ENCODE measurements at places on chromosomes 7 and 10.

DNA sequence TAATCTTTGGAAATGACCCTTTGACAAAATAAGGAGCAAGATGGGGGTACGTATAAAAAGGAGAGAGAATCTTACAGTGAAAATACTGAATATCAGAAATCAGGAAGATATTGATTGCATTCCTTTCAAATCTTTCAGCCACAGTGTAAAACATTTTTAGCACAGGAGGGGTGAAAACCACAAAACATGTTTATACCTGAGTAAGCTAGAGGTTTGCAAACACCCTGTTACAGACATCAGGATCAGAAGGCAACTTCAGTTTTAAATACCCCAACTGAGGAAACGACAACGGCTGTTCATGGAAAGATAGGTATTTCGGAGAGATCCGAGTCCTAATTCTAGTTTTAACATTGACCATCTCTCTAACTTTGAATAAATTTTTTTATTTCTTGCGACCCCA is 69.1 kb upstream of the ITGB1 start:
- no peak for DNase-seq

- DNase-seq, result peak; percentile 71
Observed at GRCh38 chr10:44978570-44979280, at the start of gene DEPP1. Gene DEPP1, minus strand, starts transcription at chr10:44978809. Its CDS starts 779 bp downstream, at chr10:44978030.

DNA sequence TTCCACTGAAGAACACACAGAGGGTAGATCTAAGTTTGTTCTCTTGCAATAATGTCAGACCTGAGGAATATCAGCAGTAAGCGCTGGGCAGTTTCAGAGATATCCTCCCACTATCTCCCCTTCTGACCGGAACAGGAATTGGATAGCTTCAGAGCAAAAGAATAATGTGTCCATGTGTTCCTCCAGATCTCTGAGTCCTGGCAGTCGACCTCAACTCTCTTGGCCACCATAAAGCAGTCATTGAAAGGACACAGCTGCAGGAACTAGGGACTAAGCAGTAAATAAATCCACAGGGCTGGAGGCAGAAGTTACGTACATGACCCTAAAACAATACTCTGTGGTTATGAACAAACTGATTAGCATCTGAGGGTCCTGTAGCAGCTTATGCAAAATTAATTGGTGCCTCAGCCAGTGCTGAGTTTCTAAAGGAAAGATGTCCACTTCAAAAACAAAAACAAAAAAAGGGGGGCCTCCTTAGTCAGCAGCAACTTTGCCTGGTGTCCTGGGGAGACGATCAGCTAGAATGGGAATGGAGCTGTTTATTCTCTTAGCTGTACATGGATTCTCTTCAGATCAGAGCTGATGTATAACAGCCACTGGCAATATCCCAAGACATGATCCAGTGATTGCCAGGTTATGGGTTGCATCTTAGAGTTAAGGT is 6.4 kb upstream of the PRTFDC1 start:
- no peak for DNase-seq

DNA sequence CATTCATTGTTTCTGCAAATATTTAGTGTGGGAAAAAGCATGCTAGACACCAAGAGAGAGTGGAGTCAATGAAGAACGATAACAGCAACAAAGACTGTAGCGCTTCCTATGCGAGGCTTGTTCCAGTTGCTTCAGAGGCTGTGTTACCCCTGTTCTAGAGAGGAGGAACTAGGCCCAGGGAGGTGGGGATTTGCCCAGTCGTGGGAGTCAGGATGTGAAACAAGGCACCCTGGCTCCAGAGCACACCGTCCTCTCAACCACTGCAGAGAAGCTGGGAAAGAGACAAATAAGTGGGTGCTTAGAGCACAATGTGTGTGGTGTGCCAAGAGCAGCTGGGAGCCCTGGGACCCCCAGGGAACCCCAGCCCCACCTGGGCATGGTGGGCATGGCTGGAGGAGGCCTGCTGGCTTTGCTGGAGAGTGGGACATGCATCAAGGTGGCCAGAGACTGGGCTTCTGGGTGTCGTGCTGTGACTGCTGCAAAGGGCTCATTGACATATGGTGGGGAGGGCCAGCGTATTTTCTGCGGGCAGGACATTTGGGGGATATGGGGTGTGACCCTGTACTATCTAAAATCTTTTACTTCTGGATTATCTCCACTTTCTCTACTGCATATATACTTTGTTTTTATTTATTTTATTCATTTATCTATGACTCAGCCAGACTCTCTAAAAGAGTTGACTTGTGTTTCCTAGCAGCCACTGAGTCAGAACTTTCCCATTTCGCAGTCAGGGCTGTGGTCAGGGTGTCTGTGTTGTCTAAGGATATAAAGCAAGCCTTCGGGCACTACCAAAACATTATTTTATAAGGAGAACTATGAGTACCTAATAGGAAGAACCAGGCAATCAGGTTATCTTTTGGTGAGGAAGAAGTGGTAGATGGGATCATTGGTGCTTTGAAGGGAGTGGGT is 95.4 kb downstream of the TCF7L2 start:
- DNase-seq, result no peak

GRCh38 chr7:11485636-11486035 is 346.4 kb downstream of the THSD7A start:
- DNase-seq, result no peak

DNA sequence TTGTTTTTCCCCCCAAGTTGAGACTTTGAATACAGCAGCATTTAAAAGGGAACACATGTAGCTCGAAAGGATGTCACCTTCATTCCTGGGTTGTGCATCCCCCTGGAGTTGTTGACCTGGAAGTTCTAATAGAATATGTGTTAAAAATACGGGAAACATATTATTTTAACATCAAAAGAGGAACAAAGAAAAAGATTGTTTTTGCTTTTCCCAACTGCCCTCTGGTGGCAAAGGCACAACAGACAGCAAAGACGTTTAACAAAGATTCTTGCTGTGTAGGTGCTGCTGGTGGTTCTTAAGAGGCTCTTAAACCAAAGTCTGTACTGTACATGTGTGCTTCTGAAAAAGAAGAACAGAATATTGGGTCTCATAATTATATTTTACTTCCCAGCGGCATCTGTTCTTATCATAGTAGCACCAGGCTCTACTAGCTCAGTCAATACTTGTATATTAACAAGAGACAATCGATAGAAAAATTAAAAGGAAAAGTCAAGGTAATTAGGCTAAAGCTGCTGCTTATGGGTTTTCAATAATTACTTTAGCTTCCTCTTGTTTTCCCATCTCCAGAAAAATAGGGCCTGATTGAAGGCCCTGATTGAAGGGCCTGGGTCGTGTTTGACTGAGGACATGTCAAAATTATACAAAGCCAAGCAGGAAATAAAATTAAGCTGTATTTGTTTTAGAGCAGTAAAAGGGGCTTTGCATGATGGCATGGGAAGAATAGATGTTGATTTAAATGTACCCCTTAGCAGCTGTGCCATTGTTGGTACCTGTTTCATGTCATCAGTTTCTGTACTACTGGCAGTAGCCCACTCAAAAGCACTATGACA is 384.2 kb upstream of the LRGUK start:
- DNase-seq, result peak; percentile 3

DNA sequence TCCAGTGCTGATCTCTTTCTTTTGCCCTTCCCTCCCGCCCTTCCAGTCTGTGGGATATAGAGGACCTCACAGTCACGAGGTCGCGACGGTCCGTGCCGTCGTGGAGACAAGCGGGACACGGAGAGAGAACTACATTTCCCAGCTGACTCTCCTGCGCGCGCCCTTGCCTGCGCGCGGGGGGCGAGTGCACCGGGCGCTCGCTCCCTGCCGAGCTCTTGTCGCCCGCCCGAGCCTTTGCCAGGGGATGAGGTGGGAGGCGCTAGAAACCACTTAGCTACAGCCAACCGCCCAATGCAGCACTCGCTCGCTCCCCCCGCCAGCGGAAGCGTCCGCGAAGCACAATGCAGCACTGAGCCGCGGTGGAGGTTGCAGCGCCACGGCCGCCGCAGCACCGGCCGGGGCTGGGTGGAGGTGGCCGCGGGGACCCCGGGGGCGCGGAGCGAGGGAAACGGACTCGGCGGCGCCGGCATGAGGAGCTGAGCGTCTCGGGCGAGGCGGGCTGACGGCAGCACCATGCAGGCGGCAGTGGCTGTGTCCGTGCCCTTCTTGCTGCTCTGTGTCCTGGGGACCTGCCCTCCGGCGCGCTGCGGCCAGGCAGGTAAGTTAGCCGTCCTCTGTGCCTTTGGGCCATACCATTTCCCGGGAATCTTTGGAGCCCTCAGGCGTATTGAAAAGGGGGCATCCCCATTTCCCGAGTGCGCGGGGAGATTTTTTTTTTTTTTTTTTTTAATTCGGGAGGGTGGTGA is at the start of gene ADAM22:
ADAM22 (plus strand) TSS at position 299 of the 746 bp plus-strand sequence; CDS start at position 514, 215 bp downstream.
- DNase-seq, result peak; percentile 96

- DNase-seq, result no peak
Observed at GRCh38 chr7:107115762-107116540, 52.9 kb upstream of the HBP1 start.

- DNase-seq, result no peak
Observed at GRCh38 chr7:81846398-81846797, 76.6 kb upstream of the HGF start.

DNA sequence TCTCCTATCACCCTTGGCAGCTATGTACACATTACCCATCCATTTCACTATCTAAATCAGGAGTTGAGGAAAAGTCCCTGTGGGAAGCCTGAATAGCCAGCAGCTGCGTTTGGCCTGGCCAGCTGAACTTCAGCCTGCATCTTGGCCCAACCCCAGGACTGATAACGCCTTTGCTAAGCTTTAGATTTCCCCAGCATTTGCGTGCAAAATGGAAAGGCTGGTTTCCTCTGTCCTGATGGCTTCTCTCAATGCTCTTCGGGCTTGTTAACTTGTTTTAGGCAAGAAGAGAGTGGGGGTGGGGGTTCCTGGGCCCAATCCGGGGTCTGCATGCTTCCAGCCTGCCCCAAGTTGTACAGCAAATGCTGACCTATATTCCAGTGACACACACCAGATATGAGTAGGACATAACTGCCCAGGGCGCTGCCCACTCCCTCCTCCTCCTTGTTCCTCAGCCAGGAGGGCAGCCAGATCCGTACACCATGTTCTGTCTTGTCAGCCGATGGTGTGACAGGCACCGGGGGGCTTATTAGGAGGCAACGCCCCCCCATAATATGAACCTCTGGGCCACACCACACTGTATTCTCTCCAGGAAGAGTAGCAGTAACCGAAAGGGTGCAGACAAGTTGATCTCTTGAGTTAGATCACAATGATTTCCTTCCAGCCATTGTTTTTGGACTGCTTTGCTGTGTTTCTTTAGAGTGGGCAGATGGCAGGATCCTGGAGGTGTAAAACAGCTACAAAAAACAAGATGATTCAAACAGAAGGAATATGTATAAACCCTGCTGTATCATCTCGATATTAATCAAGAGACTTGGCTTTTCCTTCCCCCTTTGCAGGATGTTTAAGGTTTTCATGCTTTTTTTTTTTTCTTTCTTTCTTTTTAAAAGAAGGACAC is 339.0 kb downstream of the RNLS start:
- DNase-seq, result no peak

- no peak for DNase-seq
Observed at GRCh38 chr7:142522735-142523134, 226.5 kb upstream of the PRSS1 start.

Measured in NCI-H524 (cell line).